ENCODE measurements at places on chromosomes 2 and 18.

- DNase-seq = no peak
These were observed 2.4 kb upstream of the INO80C start for GRCh38 chr18:35500113-35500512.

DNA sequence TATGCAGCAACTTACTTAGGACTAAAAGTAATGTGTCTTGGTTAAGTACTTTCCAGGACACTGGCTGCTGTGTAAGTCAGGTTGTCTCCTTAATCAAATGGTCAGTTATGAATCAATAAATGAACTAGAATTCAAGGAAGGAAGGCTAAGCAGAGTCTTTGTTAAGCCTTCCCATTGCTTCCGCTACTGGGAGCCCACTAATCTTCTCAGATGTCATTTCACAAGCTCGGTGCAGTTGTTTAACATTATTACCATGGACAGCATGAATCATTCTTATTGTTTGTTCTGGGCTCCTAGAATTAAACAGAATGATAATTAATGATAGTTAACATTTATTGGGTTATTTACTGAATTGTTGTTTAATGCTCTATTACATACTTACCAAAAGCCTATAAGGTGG lies 26.0 kb upstream of the MEIS1 start:
- DNase-seq = no peak

- no peak for DNase-seq
These were observed 320.6 kb downstream of the GBX2 start for GRCh38 chr2:235847576-235847975.

DNA sequence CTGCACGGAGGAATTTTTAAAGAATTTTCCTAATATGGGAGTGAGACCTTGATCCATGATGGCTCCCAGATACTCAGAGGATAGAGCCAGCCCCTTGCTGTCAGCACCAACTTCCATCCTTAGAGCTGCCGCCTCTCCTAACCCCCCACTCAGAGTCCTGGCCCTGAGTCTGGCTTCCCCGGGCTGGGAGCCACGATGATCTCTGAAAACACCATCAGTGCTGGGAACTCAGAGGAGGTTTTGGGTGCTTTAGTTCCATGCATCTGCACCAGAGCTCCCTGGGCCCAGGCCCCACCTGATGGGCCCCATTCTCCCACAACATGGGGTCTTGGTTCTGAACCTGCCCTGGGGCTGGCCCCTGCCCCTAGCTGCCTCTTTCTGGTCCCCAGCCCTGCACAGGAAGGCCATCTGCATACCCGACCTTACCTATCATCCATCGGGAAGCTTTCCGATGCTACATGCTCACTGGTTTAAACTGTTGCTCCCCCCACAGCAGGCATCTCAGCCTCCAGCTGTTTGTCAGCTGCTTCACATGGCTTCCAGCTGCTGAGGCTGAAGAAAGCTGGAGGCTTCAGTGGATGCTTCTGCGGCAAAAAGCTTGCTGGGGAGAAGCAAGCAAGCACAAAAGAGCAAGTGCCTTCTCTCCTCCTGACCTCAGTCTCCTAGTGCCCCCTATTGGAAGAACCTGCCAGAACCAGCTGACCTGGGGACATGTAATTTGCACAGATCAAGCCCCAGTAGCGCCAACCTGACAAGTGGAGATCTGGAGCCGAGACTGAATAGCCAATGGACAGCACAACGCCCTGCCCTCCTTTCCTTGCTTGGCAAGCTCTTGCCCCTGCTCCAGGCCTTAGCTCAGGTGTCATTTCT lies 24.2 kb upstream of the RHOB start:
- no peak for DNase-seq

Data from GM04504 (cell line).